ENCODE measurements at places on chromosomes 3 and 15.

DNA sequence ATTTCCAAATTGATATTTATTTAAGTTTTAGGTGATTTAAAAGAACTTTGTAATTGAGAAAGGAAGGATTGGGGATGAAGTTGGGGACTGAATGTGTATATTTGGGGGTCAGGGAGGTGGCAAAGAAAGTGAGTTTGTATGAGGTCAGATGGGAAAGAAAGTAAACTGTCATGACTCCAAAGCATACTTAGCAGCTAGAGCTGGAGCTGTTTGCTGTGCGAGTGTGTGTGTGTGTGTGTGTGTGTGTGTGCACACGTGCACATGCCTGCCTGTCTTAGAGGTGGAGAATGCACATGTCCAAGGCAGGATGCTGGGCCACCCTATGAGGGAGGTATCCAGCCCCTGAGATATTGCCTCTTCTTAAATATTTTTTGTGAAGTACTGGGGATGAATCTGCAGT, 21.0 kb downstream of the BOC start:
- DNase-seq: no peak

DNA sequence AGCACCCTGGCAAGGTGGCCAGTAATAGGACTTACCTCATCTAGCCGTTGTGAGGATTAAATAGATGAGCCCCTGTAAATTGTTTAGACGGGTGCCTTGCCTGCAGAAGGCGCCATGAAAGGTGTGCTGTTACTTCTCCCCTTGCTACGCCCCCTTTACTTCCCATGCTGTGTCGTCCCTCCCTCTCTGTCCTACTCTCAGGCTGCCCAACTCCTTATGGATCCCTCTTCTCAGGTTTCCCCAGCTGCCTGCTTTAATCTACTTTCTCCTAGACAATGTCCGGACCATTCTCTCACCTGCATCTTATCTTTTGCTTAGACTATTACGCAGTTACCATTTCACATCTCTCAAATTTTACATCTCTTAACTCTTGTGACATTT, 1.7 kb upstream of the FBXW12 start:
- no peak for DNase-seq

DNA sequence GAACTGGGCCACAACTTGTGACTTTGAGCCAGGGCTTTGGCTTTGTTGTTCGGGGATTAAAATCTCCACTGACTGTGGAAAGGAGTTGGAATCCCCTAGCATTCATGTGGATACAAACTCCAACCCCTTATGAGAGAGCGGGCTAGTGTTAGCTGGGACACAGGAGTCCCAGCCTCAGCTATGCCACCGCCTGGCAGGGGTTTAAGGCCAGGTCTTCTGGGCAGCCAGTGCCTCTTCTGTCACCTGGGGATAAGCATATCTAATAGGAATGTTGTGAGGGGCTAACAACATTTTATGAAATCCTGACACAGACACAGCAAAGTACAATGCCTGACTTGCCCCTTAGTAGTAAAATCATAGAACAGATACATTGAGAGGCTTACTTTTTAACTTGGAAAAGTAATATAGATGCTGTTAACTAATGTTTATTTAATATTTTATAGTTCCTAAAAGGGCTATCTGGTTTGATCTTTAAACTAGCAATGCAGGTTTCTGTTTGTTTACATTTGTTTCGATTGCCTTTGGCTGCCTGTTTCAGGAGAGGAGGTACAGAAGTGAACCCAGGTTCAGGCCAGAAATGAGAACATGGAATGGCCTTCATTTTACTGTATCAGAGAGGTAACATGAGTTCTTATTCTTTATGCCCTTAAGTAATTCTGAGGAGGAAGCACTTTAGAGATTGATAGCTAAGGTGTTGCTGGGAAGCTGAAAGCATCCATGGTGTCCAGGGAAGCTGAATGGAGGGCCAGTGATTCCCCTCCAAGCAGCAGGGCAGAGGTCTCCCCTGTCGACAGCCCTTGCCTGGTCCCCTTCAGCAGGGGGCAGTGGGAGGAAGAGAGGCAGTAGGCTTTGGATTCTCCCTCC, 8.7 kb downstream of the GPR160 start:
- peak; percentile 73 for DNase-seq

DNA sequence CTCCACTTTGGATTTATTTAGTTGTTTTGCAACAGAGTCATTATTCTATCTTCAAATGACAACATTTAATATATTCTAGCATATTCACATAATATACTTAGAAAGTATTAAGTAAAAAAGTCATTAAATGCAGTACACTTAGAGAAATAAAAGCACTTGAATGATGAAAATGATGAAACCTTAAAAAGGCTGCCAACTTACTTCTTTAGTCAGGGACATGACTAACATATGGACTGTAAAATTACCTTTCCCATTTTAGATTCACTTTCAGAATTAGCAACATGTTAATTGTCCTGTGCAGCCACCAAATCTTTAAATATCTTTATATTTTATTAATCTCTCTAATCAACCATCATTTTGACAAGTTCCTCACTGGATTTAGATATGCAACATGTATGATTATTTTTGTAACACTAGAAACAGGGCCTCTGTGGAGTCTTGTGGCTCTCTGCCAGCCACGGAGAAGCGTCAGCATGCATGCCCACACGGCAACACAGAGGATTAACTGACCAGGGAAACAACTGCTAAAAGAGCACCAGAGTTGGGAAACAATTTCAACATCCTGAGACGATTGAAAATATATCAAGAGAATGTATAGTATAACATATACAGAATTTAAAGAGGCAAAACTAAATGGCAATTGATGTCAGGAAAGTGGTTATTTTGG, 95.7 kb downstream of the ANO10 start:
- no peak for DNase-seq

DNA sequence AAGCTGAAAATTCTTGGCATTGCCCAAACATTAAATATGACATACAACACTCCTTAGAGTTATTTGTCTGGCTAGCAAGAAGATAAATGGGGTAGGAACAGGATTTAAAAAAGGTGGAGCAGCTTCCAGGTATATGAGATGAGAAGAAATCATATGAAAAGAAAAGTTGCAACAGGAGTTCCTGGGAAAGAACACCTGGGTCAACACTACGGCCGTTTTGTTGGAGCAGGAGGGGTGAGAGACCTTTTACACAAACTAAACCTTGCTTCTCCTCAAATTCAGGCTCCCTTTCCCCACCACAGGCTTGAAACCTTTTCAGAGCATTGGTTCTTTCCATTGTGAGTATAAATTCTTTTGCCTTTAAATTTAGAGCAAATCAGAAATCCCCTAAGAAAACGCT, 18.8 kb upstream of the GUCA1C start:
- DNase-seq: no peak

Measured in LNCaP clone FGC (cell line).